CD4-positive, alpha-beta T cell treated with Interleukin-15 for 4 hours (primary cell): ENCODE measurements at places on chromosomes 12 and 14.

GRCh38 chr14:100965296-100965695 is 61.8 kb upstream of the RTL1 start:
- no peak for DNase-seq

GRCh38 chr14:85380881-85381280 is 149.1 kb upstream of the FLRT2 start:
- no peak for DNase-seq

GRCh38 chr14:104423701-104424405 is 155.7 kb upstream of the C14orf180 start:
- DNase-seq = no peak

DNA sequence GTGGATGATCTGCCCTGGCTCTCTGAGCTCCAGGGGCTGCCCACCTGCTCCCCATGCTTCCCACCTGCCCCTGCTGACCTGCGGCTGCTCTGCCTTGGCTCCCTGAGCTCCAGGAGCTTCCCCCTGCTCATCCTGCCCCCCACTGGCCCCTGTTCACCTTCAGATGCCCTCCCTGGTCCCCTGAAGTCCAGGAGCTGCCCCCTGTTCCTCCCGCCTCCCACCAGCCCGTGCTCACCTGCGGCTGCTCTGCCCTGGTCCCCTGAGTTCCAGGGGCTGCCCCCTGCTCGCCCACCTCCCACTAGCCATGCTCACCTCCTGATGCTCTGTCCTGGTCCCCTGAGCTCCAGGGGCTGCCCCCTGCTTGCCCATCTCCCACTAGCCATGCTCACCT is 219.7 kb downstream of the TMEM121 start:
- no peak for DNase-seq

GRCh38 chr14:58280954-58281787 is 17.2 kb upstream of the ARID4A start:
- peak; percentile 50 for DNase-seq

DNA sequence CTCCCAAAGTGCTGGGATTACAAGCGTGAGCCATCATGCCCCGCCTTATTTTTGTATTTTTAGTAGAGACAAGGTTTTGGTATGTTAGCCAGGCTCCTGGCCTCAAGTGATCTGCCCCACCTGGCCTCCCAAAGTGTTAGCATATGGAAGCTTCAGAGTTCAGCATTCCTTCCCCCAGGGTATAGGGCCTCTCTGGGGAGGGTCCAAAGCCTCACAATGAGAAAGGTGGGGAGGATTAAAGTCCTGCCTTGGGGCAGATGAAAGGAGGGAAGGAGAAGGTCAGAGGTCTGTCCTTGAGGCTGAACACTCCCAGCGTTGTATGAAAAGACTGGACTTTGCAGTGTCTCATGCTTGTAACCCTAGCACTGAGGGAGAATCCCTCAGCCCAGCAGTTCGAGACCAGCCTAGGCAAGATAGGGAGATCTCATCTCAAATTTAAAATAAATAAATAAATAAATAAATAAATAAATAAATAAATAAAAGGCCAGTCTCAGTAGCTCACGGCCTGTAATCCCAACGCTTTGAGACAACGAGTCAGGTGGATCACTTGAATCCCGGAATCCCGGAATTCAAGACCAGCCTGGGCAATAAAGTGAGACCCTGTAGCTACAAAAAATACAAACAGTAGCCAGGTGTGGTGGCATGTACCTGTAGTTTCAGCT is 22.0 kb upstream of the RCOR1 start:
- no peak for DNase-seq
